ENCODE measurements at places on chromosomes 12 and 14.
A peak's percentile ranks its signal among the peaks of the same experiment; 100 is the strongest.

DNA sequence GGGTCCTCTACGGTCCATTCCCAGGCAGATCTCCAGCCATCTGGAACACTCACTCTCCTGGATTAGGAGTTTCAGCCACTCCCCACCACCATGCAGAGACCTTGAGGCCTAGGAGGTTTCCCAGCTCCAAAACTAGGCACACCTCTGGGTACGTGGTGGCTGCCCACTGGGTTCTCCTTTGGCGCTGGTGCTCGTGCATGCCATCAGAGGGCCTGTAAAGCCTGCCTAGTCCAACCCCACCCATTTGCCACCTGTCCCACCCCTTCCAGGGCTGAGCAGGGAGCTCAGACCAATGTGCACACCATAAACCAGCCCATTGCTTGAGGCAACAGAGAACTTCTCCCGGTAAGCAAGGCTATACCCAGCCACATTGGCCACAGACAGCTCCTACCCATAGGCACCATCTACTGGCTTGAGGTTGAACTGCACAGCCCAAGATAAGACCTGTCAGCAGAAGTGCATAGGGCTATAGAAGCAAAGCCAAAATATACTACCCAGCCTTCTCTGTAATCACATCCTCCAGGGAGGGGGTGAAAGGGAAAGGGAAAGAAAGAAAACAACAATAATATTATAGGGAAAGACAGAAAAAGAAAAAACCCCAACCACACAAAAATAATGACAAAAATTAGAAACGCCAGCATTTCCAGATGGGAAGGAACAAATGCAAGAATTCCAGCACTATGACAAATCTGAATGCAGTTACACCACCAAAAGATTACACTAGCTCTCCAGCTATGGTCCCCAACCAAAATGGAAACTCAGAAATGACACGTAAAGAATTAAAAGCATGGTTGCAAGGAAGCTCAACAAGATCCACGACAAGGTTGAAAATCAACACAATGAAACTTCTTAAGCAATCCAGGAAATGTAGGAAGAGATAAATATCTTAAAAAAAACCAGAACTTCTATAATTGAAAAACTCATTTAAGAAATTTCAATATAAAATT is 111.9 kb upstream of the CCDC175 start:
- DNase-seq, result peak; percentile 48

DNA sequence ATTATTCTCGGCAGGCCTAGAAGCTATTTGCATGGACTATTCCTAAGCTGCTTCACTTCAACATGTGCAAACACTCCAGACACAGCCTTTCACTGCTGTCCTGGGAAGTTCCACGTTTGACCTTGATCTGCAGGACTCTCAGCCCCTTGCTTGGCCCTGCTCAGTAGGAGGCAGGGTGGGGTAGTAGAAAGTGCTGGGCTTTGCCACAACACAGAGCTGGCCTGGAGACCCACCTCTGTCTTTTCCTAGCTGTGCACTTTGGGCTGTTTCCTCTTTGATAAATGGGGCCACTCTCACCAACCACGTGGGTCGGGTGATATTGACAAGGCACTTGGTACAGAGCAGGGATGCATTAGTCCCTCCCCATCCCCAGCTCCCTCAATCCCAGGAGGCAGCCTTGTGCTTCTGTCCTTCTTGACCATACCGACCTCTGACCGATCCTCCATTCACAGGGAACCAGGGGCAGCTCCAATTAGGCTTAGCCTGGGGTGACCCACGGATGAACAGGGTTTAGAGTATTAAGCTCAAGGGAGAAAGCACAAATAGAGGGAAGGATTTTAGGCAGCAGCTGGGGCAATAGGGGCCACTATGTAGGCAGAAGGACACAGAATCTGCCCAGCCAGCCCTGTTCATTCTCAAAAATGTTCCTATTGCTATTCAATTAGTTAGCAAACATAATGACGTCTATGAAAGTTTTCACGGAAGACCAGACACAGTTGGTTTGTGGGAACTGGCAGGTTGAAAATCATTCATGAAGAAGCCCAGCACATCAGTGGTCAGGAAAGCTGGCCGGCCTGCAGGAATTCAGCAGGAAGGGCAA is 63.3 kb downstream of the SYNE3 start:
- DNase-seq, result no peak

DNA sequence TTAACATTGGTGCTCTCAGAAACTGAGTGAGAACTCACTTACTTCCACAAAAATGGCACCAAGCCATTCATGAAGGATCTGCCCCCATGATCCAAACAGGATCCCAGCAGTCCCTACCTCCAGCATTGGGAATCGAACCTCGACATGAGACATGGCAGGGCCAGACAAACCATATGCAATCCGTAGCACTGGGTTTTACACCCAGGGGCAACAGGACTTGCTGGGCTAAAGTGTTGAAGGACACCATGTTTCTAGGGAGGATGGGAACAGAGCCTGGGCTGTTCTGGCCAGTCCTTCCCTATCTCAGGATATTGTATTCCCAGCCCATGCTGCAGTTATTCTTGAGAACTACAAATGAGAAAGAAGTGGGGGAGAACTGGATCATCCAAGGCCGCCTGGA is 36.6 kb downstream of the SERPINA3 start:
- no peak for DNase-seq

GRCh38 chr12:19451196-19451595 is 11.9 kb downstream of the AEBP2 start:
- no peak for DNase-seq

- no peak for DNase-seq
Observed at GRCh38 chr12:2759733-2760132, 35.0 kb upstream of the FKBP4 start.

- no peak for DNase-seq
Observed at GRCh38 chr14:52844262-52845060, 53.1 kb upstream of the GNPNAT1 start.

- no peak for DNase-seq
Observed at GRCh38 chr14:23030936-23031335, 3.8 kb downstream of the PSMB5 start.

GRCh38 chr14:89137526-89138163 is 279.4 kb downstream of the FOXN3 start:
- no peak for DNase-seq

DNA sequence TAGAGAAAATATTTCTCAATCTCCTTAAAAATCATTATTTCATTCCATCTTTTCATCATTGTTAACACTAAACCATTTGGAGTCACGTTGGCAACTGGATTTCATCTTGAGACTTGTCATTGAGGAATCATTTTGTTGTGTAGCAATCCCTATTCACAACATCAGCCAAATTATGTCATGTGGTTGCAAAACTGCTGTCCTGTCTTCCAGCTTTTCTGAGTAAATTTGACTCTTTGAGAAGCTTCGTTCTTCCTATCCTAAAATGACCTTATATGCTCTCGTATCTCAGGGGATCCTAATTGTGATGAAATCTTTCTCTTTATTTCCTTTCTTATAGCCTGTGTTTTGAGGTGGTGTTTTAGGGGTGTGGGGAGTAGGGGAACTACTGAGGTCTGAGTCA is 30.6 kb upstream of the KICS2 start:
- DNase-seq, result no peak

GRCh38 chr12:12718381-12718759 is 1.2 kb downstream of the CDKN1B start:
- DNase-seq, result no peak

GRCh38 chr14:21204167-21205025 is 48.5 kb upstream of the OR5AU1 start:
- no peak for DNase-seq

DNA sequence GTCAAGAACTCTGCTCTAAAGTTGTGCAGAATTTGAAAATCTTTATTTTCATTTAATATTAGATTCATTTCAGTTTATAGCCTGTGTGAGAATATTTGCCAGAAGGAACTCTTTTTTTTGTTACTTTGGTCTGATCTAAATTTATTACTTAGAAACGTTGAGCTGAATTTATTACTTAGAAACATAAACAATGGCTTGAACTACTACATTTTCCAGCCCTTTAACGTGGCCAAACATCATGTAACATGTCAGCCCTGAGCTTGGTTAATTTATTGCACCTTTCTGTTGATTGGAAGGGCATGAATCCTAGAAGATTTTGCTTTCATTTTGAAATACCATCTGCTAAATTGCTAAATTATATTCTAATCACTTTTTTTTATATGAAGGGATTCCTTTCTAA is 241.4 kb downstream of the TMEM117 start:
- DNase-seq, result no peak

DNA sequence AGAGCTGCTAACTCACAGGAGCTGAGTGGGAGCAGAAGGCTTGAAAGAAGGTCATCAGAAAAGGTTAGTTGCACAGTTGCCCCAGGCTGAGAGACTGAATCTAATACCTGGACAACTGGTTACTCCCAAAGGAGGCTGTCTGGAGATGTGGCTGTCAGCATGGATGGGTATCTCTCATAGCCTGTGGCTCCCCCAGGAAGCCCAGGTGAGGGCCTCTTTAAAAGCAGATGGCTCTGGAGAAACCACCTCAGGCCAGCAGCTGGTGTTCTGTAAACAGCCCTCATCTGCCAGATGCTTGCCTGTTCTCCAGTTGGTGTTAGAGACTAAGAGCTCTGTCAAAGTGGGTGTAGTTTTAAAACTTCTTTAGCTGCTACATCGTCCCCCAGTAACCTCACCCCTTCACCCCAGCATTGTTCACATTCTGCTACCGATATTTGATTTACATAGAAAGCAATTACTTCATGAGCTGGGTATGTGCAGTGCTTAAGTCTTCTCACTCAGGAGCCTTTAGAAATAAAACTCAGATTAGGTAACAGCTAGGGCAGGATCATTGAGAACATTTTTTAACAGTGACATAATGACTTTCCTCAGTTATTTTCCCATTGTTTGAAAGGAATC is 25.8 kb downstream of the DACT1 start:
- DNase-seq, result peak; percentile 35

Measured in NCI-H1930 (cell line).